Effector memory CD4-positive, alpha-beta T cell (primary cell): ENCODE measurements at places on chromosomes 12 and 14.
A peak's percentile ranks its signal among the peaks of the same experiment; 100 is the strongest.

DNA sequence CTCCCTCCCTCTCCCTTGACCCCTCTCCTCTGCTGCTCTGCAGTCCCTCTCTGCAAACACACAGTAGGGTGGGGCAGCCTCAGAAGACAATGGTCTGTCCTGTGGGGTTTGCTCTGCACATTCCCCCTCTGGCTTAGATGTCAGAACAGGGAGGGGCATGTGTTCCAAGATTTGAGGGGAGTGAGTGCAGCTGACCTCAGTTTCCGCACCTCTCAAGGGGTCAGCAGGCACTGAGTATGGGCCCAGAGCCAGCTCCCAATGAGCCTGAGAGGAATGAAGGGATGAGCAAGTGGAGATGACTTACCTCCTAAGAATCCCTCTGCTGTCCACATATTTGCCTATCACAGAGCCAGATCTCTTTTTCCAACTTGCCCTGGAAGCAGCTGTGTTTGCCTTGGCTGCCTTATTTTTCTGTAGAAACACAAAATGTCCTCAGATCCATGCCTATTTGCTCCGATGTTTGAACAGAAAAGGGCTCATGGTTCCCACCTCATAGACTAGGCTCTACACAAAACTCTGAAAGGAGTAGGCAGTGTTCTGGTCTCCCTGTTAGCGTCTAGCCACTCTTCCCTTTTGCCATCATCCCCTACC is 111.4 kb downstream of the CRACR2A start:
- no peak for DNase-seq

GRCh38 chr14:77305696-77306095 is 15.0 kb downstream of the POMT2 start:
- DNase-seq: no peak

- no peak for DNase-seq
Observed at GRCh38 chr14:54762296-54762695, 140.3 kb downstream of the GCH1 start.

- no peak for DNase-seq
Observed at GRCh38 chr12:11765421-11765816, 115.9 kb downstream of the ETV6 start.

DNA sequence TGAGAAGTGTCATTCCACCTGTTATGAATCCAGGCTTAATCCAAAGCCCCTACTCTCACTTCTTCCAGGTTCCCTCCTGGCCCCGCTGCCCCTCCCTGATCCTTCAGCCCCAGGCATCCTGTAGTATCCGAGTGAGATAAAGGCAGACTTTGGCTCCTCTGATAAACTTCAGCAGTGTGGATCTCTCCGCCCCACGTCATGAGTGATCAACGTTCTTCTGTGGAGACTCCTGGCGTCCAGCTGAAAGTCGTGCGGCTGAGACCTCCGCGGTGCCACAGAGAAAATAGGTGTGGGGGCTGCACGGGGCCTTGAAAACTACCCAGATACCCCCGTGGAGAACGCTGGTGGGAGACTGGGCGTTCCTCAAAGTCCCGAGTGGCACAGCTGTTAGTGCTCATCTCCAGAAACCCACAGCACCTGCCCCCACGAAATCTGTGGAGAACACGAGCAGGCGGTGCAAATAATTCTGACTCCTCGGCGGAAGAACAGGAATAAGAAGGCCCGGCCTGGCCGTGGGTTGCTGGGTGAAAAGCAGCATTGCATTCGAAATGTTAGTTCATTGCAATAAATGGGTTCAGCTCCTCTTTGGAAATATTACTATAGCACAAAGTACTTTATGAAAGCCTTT is 180.0 kb upstream of the RGS6 start:
- DNase-seq: no peak

- no peak for DNase-seq
Observed at GRCh38 chr14:44782775-44783238, 178.9 kb downstream of the KLHL28 start.

- no peak for DNase-seq
Observed at GRCh38 chr14:74504874-74505720, 11.5 kb downstream of the ISCA2 start.

DNA sequence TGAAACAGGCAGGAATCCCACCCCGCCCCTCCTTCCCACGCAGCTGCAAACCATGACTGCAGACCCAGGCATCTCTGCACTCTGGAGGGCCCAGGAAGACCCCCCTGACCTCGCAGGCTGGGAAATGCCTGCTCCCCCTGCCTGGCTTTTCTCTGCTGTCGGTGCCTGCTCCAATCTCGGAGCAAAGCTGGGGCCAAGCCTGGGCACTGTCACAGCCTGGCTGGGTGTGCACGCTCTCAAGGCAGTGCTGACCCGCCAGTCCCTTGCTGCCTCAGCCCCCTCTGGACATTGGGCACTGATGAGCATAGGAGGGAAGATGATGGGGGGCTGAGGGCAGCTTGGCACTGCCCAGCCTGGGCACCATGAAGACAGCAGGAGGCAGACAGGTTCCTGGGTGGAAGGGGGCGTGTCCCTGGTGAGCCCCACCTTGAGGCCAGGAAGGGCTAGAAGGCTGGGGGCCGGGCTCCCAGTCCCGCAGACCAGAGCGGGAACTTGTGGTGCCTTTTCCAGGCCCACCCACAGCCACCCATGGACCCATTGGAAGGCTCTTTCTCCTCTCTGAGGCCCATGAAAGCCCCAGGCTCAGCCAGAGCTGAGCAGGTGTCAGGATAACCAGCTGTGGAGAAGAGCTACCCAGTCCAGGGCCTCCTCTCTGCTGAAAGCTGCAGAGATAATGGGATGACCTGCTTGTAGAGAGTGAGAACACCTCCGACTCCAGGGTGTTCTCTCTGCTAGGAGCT is 10.7 kb upstream of the ZNF605 start:
- DNase-seq: no peak

DNA sequence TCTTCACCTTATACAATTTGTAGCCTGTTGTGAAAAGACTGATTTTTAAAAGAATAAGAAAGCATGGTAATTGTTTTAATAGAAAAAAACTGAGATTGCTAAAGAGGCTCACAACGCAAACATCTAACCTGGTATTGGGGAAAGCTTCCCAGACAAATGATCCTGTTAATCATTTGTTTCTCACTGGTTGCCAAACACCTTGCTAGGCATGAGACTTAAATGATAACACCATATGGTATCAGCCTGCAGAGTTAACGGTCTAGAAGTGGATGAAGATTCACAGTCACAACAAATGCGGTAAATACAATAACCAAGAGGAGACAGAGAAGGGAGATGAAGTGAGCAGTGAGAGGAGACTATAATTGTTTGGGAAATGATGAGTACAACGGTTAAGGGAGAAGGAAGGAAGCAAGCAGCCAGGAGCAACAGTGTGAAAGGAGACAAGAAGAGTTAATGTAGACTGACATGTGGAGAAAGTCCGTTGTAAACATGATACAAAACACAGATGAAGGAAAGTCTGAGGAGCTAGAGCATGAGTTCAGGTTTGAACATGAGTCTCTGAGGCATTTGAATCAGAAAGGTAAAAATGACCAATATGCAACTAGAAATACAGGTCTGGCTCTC is 19.8 kb downstream of the GXYLT1 start:
- no peak for DNase-seq

GRCh38 chr14:100106250-100107112 is 41.3 kb downstream of the EVL start:
- peak; percentile 47 for DNase-seq

GRCh38 chr14:75401361-75401760 is 26.5 kb upstream of the JDP2 start:
- no peak for DNase-seq

DNA sequence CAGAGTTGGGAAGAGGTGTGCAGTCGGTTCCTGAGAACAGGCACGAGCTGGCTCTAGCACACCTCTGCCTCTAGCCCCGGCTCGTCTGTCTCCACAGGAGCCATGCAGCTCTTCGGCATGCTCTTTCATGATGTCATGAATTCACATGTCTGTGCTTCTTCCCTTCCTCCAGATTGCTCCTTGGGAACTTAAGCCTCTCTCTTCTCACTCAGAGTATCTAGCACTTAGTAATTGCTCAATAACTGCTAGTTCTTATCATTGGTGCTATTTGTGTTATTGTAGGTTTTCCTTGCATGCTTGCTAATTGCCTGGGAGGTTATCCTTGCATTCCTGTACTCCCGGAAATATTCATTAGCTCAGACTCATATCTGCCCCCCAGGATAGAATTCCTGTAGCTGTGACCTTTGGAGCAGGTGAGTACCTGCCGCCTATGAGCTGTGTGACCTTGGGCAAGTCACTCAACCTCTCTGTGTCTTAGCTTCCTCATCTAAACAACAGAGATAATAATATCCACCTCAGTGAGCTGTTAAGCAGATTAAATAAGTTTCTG is 19.5 kb downstream of the FAM181A start:
- no peak for DNase-seq

DNA sequence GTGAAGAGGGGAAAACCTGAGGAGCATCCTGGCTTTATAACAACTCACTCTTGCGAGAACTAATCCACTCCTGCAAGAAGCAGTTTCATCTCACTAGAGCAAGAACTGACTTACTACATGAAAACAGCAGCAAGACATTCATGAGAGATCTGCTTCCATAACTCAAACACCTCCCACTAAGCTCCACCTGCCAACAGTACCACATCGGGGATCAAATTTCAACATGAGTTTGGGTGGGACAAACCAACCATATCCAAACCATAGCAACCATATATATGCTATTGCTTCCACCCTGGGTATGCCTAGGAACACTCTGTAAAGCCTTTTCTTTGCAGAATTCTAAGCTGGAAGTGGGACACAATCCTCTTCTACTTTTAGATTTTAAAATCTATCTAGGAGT is 13.9 kb upstream of the AVPR1A start:
- no peak for DNase-seq

- no peak for DNase-seq
Observed at GRCh38 chr14:60348211-60348610, 99.2 kb downstream of the PPM1A start.

DNA sequence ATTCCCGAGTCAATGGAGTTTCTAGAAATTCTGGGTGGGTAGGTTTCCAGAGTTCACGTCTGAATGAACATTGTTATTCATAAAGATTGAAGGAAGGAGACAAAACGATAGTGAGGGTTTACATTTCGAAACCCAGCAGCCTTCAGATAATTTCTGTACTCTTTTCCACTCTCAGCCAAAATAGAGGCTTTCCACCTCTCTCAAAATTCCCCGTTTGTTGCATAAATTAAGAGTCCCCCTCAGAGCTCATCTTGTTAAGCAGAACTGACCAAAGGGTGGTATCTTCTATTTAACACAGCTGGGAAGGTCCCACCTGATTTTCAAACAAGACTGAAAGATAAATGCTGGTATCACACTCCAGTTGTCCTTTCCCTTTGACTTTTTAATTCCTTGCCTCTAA is 21.5 kb upstream of the YARS2 start:
- DNase-seq: no peak

- DNase-seq: no peak
Observed at GRCh38 chr12:132174839-132175490, 30.7 kb downstream of the NOC4L start.

GRCh38 chr12:2092890-2093289 is 40.1 kb downstream of the CACNA1C start:
- DNase-seq: no peak

DNA sequence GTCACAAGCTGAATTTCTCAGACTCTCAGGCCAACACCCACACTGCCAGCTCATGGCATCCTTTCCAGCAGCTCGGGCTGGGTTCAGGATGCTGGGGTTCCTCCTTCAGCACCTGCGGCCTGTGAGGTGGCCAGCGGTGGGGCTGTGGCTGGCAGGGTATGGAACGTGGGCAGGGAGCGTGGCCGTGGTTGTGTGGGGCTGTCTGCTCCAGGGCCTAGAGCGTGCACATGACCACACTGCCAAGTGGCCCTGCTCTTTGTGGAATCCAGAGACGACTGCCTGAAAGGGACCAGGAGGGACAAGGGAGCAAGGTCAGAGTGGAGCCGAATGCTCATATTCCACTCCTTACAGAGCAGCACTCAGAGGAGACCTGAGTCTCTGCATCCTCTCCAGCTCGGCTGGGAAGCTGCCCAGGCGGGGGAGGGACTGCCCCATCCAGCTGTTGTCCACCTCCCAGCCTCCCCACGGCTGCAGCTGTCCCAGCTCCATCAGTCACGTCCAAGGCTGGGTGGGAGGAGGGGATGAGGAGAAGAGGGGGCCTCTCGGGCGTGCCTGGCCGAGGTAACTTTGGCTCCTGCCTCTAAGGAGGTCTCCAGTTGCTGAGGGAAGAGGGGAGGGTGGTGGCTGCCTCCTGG is 71.3 kb downstream of the TSPAN9 start:
- DNase-seq: no peak
